ENCODE measurements at places on chromosomes 3 and 15.

DNA sequence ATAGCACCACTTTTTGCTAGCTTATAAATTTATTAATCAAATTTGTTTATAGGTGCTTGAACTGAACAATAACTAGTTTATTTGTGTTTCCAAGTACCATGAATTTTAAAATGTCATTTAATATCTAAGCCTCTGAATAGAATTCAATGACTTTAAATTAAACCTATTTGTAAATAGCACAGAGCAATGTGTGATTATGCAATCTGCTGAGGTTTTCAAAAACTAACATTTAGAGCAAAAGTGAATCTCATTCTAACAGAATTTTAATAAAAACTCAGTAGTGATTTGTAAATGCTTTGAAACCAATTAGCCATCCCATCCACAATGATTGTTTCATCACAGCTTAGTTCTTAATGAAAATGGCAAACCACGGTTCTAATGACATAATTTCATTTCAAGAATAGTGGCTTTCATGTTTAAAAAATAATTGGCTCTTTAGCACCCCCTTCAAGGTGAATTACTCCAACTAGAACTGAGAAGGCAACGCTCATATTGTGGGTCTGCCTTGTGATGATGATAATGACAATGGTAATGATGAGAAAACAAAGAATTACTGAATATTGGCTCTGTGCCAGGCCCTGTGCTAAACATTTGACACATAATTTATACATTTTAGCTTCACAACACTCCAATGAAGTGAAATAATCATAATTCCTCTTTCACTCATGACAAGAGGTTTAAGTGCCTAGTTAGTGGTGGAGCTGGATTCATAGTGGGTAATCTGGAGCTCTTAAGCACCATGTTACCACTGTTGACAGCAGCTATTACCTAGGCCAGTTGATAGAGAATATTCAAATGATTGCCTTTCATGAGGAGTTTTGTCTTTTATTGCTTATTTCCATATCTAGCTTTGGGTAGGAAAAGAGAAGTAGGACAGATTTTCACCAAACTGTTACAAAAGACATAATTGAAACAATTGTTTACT is 145.7 kb downstream of the RBMS3 start:
- DNase-seq, result no peak

DNA sequence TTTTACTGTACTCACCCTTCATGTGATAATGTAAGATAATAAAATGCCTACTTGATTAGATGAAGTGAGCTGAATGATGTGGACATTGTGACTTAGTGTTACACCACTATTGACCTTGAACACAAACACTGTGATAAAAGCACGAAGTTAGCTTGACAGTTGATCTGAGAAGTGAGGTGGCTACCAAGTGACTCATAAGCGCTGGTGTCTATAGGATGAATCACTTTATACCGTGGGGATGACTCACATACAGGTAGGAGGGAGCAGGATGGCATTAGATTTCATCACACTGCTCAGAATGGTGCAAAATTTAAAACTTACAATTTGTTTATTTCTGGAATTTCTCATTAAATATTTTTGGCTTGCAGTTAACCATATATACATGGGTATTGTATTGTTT is 174.7 kb upstream of the CNTN3 start:
- DNase-seq, result no peak

DNA sequence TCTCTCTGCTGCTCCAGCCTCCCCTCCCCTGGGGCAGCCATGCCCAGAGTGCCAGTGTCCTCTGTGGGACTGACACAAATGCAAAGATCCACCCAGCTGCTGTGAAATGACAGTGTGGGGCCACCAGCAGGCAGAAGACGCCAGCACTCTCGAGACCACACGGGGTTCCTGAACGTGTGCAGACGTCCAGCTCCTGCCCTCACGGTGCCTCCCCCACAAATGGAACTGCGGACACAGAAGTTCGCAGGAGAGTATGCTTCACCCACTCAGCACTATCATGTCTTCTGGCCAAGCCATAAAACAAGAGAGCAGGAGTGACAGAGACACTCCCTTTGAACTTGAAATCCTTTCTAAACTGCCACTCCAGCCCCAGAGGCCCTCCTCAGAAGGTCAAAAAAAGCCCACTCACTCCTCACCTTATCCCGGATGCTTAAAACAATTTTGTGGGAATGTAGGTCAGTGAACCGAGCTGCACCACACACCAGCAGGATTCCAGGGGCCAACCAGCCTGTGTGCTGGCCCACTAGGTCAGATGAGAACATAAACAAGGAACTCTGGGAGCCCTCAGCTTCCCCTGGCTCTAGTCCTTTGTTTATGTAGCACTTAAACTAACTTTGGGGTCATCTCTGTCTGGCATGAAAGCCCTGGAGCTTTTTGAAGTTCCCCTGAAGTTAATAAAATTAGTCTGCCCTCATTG is 112.6 kb downstream of the DNAJB8 start:
- no peak for DNase-seq

GRCh38 chr15:77584201-77584600 is 48.5 kb downstream of the LINGO1 start:
- DNase-seq, result no peak

DNA sequence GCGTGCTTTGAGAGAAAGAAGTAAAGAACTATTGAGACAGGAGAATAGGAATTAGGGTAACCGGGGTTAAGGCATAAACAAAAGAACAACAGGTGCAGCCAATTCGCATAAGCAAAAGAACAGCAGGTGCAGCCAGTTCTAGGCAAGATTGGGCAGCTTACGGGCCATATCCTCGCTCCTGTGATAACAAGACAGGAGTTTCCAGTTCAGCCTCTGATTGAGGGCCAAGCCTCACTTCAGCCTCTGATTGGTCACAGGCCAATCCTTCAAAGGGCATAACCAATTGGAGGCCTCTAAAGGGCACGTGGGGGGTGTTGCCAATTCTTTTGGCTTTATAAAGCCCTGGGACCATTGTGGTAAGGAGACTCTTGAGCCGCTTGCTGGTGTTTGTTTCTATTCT is 143.5 kb downstream of the GADL1 start:
- no peak for DNase-seq

DNA sequence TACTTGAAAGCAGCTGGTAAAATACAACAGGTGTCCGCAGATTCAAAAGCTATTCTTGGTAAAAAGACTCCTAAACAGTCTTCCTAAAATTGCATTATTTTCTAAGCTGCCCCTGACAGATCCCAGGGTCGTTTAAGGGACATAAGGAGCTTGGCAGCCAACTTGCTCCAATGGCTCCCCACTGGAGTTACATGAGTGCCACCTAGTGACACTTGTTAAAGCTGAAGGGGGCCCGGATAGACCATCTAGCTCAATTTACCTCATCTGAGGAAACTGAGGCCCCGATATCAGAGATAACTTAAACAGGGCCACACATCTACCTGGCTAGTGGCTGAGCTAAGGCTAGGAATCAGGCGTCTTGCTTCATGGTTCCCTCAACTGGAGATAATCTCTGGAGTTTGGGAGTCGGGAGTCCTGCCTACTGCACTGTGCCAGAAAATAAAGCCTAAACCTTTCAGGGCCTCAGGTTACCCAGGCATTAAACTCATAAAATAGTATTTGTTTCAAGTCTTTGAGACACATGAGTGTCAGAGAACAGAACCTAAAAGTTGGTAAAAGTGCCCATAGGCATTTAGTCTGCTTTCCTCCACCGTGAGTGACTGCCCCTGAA is 6.5 kb upstream of the TBC1D23 start:
- peak; percentile 28 for DNase-seq

GRCh38 chr15:71386448-71387236 is 271.4 kb downstream of the THSD4 start:
- DNase-seq, result peak; percentile 12

DNA sequence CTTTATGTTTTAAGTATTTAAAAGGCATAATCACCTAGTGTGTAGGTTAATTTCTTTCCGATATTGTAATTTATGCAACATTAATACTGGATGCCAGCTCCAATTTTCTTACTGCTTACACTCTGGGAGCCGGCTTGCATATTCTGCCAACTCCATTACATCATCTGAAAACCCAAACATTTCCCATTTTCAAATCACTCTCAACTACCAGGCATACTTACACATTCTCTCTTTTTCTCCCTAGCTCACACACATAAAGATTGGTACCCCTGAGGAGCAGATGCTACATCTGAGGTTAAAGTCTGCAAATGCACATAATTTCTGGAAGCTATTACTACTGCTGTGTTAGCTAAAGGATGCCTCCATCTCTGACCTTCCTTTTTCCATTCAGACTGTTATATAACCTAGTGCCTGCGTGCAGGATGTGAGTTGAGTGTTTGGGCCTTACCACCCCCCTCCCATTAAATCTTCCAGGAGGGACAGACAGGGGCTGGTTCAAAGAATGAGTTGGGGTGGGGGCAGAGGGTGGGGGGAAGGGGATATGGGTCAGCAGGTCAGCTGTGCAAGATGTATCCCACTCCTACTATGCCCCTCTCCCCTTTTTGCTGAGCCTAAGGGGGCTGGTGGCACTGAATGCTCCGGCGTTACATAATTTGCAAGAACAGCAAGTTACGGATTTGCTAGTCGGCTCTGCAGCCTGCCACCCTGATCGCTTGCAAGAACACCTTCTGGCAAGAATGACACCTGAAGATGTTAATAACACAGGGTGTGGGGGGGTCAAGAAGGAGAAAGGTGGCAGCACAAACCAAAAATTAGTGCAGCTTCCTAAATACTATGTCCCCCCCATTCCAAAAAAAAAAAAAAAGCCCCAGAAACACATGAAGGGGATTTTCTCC is 2.5 kb downstream of the RORA start:
- DNase-seq, result no peak

DNA sequence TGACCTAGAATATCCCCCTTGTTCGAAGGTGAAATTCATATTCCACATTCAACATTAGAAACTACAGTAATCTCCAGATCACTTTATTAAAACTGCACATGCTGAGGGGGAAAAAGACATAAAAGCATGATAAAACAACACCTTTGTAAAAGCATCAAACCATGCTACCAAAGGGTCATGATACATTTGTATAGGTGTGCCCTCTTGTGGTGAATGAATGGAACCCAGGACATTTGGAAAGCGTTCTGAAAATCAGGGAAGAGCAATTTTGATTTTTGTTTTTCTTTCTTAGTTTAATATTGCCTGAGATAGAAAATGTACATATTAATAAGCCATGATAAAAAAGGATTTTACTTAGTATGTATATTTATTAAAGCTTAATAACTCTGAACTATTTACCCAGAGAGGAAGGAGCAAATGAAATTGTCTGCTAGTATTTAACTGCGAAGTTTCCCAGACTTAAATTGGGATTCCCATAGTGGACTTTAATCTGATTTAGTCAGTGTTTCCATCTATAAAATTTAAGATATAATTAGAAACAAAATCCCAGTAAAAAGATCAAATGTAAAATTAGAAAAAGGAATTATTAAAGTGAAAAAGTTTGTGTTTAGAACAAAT is 105.8 kb upstream of the ARL6 start:
- DNase-seq, result no peak

DNA sequence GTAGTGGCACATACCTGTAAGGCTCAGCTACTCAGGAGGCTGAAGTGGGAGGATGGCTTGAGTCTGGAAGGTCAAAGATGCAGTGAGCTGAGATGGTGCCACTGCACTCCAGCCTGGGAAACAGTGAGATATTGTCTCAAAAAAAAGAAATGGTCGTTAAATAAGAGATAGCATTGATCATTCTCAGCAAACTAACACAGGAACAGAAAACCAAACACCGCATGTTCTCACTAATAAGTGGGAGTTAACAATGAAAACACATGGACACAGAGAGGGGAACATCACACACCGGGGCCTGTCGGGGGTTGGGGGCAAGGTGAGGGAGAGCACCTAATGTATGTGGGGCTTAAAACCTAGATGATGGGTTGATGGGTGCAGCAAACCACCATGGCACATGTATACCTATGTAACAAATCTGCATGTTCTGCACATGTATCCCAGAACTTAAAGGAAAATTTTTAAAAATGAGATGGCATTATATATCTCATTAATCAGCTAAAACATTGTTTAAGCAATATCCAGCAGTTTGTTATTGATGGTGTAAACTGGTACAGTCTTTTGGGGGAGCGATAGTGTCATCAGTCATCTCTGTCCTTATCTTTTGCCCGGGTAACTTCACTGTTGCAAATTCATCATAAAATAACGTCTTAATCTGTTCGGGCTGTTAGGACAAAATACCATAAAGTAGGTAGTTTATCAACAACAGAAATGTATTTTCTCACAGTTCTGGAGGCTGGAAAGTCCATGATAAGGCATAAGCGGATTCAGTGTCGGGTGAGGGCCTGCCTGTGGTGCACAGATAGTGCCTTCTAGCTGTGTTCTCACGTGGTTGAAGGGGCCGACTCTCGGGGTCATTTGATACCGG is 1.7 kb upstream of the MAN2A2 start:
- DNase-seq, result no peak

- no peak for DNase-seq
Measured at GRCh38 chr3:133455960-133456359, 56.1 kb downstream of the BFSP2 start.

GRCh38 chr15:41828807-41829141 is 882 bp downstream of the JMJD7 start:
- no peak for DNase-seq

- DNase-seq, result no peak
Measured at GRCh38 chr15:101252836-101253235, 988 bp upstream of the CHSY1 start.

- DNase-seq, result no peak
Measured at GRCh38 chr3:11562277-11562881, 81.3 kb downstream of the VGLL4 start.

GRCh38 chr3:125212509-125213363 is at the start of gene SLC12A8:
Gene SLC12A8, minus strand, starts transcription at chr3:125212748. Its CDS starts 1,399 bp downstream, at chr3:125211349.
- no peak for DNase-seq

GRCh38 chr3:194133661-194134230 is 2.2 kb upstream of the HES1 start:
- DNase-seq, result no peak

- DNase-seq, result no peak
Measured at GRCh38 chr15:99509686-99510461, 55.9 kb upstream of the MEF2A start.

GRCh38 chr15:87080547-87080946 is 1000.9 kb downstream of the AGBL1 start:
- DNase-seq, result no peak

DNA sequence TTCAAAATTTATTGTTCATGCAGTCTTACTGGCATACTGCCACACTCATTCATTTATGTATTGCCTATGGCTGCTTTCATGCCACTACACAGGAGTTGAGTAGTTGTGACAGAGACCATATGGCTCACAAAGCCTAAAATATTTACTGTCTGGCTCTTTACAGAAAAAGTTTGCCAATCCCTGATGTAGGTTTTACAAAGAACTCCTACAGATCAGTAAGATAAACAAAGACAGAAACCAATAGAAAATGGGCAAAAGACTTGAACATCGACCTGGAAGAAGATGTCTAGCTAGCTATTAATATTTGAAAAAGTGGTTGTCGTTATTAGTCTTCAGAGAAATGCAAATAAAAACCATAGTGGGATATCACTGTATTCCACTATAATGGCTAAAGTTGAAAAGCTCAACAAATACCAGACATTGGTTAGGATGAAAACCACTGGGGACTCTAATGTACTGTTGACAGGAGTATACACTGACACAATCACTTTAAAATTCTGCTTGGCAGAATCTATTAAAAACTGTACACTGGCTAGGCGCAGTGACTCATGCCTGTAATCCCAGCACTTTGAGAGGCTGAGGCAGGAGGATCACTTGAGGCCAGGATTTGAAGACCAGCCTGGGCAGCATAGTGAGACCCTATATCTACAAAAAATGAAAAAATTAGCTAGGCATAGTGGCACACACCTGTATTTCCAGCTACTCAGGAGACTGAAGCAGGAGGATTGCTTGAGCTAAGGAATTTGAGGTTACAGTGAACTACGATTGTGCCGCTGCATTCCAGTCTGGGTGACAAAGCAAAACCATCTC is 87.7 kb downstream of the NEO1 start:
- no peak for DNase-seq

GRCh38 chr3:185968168-185968567 is 30.4 kb upstream of the TRA2B start:
- DNase-seq, result no peak

Data from CD4-positive, alpha-beta T cell treated with Interleukin-15 for 4 hours (primary cell).